Fibroblast of the aortic adventitia (primary cell): ENCODE measurements at places on chromosomes 12 and 14. TPM values are rescaled to one million over a fixed set of nuclear protein-coding genes. Genes with fewer than 3 reads are reported as not detected.

- no peak for DNase-seq
Observed at GRCh38 chr14:100816950-100817901, 8.7 kb upstream of the MEG3 start.

Gene RBP5
- total RNA-seq = not detected in 2 replicates

GRCh38 chr12:75820071-75820470, 211.5 kb downstream of the PHLDA1 start:
- DNase-seq = no peak

DNA sequence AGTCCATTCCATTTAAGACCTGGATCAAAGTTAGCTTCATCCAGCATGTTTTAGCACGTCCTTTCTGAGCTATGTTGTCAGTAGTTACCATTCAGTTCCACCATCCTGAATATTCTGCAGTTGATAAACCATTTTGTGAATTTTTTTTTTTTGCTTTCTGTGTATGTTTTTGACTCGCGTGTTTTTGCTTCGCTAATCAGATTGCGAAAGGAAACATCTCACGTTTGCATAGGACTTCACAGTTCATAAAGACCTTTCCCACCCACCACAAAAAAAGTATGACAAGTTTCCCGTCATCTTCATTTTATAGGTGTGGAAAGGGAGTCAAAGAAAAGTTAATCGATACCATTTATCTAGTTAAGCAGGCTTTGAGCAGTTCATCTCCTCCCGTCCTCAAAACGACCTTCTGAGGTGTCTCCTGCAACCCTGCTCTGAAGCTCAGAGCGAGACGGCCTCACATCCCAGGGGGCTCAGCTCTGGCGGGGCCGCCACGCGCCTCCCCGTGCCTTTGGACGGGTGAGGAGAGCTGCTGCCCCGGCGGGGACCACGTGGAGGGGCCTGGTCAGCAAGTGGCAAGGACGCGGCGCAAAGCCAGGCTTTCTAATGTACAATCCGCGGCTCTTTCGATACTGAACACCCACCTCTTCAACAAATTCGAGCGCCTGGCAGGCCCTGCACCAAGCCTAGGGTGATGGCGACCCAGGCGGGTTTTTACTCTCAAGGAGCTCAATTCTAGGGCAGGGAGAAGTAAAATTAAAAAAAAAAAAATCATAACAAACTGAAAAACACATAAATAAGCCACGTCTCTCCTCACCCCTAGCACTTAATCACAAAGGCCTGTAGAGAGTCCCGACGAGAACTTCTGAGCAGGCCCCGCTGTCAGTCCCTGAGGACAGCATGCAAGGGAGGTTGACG, 988 bp upstream of the TMEM263 start:
- no peak for DNase-seq

GRCh38 chr14:102652194-102652593, 59.7 kb downstream of the RCOR1 start:
- DNase-seq = no peak

GRCh38 chr14:25308244-25308643, 258.3 kb upstream of the STXBP6 start:
- DNase-seq = no peak

GRCh38 chr14:101500061-101500460, 61.2 kb upstream of the DIO3 start:
- DNase-seq = no peak

- no peak for DNase-seq
Observed at GRCh38 chr14:22176957-22177356, 412.1 kb downstream of the DAD1 start.

- peak; percentile 16 for DNase-seq
Observed at GRCh38 chr14:32559048-32559447, 229.9 kb downstream of the AKAP6 start.

- peak; percentile 15 for DNase-seq
Observed at GRCh38 chr12:109421355-109422087, 55.6 kb downstream of the KCTD10 start.

Gene IAPP
- not detected in 2 replicates for total RNA-seq

- no peak for DNase-seq
Observed at GRCh38 chr12:124508381-124509079, 58.9 kb downstream of the NCOR2 start.

DNA sequence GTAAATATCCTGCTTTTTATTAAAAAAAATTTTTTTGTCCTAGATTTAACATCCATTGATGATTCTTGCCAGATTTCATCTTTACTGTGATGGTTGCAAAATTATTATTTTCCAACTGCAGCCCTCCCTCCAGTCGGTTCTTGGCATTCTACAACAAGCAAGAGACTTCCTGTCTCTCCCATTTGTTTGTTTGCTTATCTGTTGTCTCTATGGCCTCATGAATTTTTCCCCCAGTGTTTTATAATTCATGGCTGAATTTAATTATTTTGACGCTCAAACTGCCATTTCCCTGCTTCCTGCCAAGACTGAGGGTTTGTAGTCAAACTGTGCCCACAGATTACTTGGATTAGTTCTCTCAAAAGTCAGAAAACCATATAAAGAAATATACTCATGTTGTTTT, 25.9 kb downstream of the CGRRF1 start:
- DNase-seq = no peak

GRCh38 chr12:18723752-18724151, 14.1 kb downstream of the PLCZ1 start:
- peak; percentile 69 for DNase-seq

Gene CPNE6
- total RNA-seq = not detected in 2 replicates

DNA sequence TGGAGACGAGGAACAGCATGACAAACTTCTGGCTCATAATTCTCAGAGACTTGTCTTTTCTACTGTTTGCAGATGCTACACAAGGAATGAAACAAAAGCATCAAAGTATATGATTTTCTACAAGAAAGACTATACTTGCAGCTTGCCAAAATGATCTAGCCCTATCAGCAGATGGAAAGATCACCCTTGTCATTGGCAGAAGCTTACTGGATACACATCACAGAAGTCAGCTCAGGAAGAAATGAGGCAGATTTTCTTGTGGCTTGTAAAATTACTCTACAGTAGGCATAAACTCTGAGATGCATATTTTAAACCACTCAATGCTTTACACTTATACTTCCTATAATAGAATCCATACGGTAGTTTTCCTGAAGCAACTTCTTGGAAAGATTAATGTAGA, 20.6 kb downstream of the E2F7 start:
- DNase-seq = no peak

Gene BDKRB2
- 7.4 and 23.1 TPM in 2 replicates for total RNA-seq

- no peak for DNase-seq
Observed at GRCh38 chr14:32300136-32300535, 29.0 kb upstream of the AKAP6 start.

- DNase-seq = no peak
Observed at GRCh38 chr12:109868182-109869051, 11.9 kb downstream of the GLTP start.

GRCh38 chr14:35818346-35819115, 7.6 kb upstream of the BRMS1L start:
- DNase-seq = peak; percentile 60

DNA sequence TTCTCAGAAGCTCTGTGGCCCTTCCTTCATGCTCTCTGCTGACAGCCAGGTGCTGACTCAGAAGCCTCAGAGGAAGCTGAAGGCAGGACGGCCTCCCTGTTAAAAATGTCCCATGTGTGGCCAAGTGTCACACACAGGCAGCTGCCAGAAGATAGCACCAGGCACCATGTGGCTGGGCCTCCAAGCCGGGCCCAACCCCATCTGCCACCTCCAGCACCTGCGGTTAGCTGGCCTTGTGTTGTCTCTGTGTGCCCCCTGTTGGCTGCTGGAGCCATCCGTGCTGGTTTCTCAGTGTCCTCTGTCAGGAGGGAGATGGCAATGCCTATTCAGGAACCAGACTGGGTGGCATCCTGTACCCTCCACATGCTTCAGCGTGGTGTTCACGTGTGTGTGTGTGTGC, 63.2 kb downstream of the TSPAN11 start:
- no peak for DNase-seq

- DNase-seq = no peak
Observed at GRCh38 chr14:60153991-60154390, 11.2 kb downstream of the DHRS7 start.

Gene TAS2R42
- total RNA-seq = not detected in 2 replicates

- no peak for DNase-seq
Observed at GRCh38 chr14:92613681-92614260, 100.2 kb downstream of the RIN3 start.

Gene AMDHD1
- 0.63 TPM in 1 of 2 replicates, not detected in the other for total RNA-seq

Gene KRT6B
- not detected in 2 replicates for total RNA-seq

Gene CCDC60
- total RNA-seq = not detected in 2 replicates

DNA sequence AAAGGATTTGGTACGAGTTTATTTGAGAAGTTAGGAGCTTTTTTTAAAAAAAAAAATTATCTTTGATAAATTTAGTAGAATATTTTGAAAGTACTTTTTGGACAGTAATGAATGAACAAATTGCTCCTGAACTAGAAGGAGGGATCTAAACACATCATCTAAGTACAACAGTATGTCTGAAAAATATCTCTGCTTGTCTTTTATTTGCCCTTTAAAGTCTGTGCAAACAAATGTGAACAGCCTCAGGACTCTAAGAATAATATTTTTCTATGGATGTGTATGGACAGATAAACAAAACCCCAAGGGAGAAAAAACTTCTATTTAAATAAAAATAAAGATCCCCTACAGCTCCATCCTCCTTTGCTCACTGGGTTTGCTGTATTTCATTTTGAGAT, 19.5 kb downstream of the FBXL14 start:
- DNase-seq = no peak

DNA sequence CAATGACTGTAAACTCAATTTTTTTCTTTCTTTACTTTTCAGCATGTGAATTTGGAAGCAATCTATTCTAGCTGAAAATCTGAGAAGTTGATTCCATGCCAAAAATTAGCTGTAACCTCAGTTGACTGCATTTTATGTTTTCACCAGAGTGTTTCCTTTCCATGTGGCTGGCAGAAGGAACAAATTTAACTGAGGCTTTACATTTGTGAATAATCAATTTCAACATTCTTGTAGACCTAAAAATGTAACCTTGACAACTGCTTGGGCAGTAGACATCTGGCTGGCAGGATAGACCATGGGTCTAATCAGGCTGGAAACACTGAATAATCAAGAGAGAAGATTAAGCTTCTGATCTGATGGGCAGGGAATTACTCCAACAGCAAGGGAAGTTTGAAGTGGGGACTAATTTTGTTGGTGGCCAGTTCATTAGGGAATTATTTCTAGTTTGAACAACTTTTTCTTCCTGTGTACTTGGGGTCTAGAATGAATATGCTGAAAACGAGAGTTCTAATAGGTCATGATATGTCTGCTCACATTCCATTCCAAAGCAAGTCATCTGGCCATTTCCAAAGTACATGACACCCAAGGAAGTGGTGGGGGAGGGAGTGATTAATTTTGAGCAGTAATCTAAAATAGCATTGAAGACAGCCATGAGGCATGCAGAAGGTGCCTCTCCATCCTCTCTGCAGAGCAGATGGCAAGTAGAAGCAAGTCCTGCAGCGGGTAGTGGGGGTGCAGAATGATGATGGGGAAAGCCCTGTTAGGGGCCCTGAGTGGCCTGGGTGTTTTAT, 68.2 kb downstream of the ATP23 start:
- DNase-seq = no peak

- DNase-seq = no peak
Observed at GRCh38 chr12:51076236-51076930, 7.0 kb downstream of the CSRNP2 start.

DNA sequence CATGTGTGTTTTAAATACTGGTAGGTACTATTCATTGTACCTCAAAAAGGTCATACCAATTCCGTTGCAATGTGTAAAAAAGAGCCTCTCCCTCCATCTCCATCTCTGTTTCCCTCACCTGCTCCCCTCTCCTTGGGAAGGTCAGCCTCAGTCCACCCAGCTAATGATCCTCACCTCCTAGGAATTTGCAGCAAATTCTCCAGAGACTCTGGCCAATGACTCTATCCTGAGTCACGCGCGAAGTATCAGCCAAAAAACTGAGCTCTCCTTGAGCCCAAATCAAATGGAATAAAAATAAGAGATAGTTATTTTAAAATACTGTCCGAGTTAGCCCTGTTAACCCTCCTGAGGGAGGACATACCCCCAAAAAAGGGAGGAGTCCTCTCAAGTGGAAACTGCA, 148.4 kb downstream of the DPF3 start:
- DNase-seq = peak; percentile 95

Gene SLC6A12
- total RNA-seq = not detected in 2 replicates

DNA sequence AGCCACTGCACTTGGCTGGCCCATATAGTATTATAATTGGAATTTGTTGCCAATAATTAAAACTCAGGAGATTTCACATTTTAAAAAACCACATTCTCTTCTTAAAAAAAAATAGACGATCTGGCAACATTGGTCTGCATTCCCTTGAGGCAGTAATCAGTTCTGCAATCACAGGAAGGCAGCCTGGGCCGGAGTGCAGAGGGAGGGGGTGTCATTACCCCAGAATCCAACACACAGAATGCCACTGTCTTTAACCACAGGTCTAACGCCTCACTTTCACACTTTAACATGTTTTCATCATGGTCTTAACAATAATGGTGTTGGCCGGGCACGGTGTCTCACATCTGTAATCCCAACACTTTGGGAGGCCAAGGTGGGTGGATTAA, 100.1 kb downstream of the SCARB1 start:
- DNase-seq = peak; percentile 29

- DNase-seq = no peak
Observed at GRCh38 chr14:81206115-81206514, 14.6 kb downstream of the GTF2A1 start.

DNA sequence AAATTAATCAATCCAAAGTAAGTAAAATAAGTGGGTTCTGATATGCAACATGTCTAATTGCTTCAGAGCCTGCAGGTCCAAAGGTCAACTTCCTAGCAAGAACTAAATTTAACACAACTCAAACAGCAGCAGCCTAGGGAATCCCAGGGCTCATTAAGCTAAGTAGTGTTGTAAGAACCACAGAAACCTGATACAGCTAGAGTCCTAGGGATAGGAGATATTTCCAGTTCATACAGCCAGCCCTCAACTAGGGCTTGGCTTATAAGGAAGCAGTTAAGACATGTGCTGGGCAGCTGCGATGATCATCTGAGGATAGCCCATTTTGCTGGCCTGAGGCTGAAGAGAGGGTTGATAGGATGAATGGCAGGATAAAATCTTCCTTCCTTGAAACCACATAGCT, at the start of gene OR4Q3:
OR4Q3 (plus strand) TSS at position 316 of the 400 bp plus-strand sequence.
- no peak for DNase-seq

GRCh38 chr14:72808564-72808963, 85.3 kb downstream of the DPF3 start:
- no peak for DNase-seq

DNA sequence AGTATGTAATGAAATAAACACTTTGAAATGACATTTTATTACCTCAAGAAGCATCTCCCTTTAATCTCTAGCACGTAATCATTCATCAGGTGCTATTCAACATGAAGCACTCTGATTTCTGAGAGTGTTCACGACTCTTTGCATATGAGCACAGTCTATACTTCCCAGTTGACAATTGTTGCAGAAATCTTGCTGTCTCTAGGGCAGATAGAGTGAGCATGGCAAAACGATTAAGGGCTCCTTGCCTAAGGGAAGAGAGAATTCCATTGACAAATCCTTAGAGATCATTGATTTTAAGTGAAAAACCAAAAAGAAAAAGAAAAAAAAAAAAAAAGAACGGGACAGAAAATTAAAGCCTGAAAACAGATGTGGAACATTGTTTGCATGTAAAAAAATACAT, 107.6 kb downstream of the C12orf50 start:
- DNase-seq = no peak

- DNase-seq = no peak
Observed at GRCh38 chr12:38269897-38270296, 46.7 kb upstream of the ALG10B start.

- DNase-seq = no peak
Observed at GRCh38 chr14:104518659-104519350, 60.8 kb upstream of the C14orf180 start.

GRCh38 chr12:59657266-59657665, 61.4 kb downstream of the SLC16A7 start:
- peak; percentile 38 for DNase-seq

GRCh38 chr14:105774001-105774400, 247.6 kb downstream of the TMEM121 start:
- DNase-seq = no peak

GRCh38 chr12:42677461-42677860, 87.9 kb upstream of the PRICKLE1 start:
- DNase-seq = no peak
